ENCODE measurements at places on chromosomes 12 and 14. TPM values are rescaled to one million over a fixed set of nuclear protein-coding genes. Genes with fewer than 3 reads are reported as not detected.

GRCh38 chr12:51823875-51824565 is 24.5 kb downstream of the FIGNL2 start:
- peaks cover 26% of the 10 kb centered on the region for H3K4me1 ChIP-seq
- peak; percentile 59 for DNase-seq
- H3K4me3 ChIP-seq, result no peak overlapping the region

- DNase-seq, result no peak
- no peaks in the 10 kb centered on the region for H3K27me3 ChIP-seq
- H3K27ac ChIP-seq, result no peak overlapping the region
- H3K4me3 ChIP-seq, result no peak overlapping the region
These were observed 36.1 kb downstream of the SNX6 start for GRCh38 chr14:34593740-34594375.

DNA sequence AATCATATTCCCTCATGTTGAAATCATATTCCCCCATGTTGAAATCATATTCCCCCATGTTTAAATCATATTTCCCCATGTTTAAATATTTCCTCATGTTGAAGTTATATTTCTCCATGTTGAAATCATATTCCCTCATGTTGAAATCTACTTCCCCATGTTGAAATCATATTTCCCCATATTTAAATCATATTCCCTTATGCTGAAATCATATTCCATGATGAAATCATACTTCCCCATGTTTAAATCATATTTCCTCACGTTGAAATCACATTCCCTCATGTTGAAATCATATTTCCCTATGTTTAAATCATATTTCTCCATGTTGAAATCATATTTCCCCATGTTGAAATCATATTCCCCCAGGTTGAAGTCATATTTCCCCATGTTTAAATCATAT is 34.6 kb upstream of the ADGRD1 start:
- H3K4me3 ChIP-seq, result no peak overlapping the region
- H3K4me1 ChIP-seq, result peaks cover 6% of the 10 kb centered on the region
- no peaks in the 10 kb centered on the region for H3K36me3 ChIP-seq
- no peak for DNase-seq

The ABHD12B gene
- 0.74 TPM for total RNA-seq

DNA sequence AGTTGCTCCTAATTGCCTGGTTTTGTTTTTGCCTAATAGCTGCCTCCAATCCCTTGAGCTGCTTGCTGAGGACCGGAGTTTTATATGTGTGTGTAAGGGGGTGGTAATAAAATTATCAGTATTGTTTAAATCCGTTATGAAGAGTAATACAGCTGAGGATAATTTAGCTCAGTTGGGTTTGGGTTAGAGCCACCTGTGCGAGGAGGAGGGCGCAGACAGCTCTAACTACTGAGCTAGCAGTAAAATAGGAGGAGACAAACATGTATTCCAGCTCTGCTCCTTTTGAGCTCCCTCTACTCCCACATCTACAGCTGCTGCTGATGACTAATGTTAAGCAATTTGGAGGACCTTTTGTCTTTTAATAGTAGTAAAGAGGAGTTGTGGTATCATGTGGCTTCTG is 61.5 kb downstream of the SPATS2 start:
- no peak overlapping the region for H3K27ac ChIP-seq
- no peak overlapping the region for H3K4me3 ChIP-seq
- peaks cover 15% of the 10 kb centered on the region for H3K4me1 ChIP-seq
- no peaks in the 10 kb centered on the region for H3K27me3 ChIP-seq
- H3K36me3 ChIP-seq, result peaks cover 5% of the 10 kb centered on the region
- DNase-seq, result peak; percentile 3

The TESPA1 gene
- total RNA-seq, result 0.27 TPM

GRCh38 chr12:109919456-109919855 is 19.4 kb downstream of the TCHP start:
- H3K36me3 ChIP-seq, result peaks cover 21% of the 10 kb centered on the region
- no peaks in the 10 kb centered on the region for H3K27me3 ChIP-seq
- H3K4me1 ChIP-seq, result no peaks in the 10 kb centered on the region

DNA sequence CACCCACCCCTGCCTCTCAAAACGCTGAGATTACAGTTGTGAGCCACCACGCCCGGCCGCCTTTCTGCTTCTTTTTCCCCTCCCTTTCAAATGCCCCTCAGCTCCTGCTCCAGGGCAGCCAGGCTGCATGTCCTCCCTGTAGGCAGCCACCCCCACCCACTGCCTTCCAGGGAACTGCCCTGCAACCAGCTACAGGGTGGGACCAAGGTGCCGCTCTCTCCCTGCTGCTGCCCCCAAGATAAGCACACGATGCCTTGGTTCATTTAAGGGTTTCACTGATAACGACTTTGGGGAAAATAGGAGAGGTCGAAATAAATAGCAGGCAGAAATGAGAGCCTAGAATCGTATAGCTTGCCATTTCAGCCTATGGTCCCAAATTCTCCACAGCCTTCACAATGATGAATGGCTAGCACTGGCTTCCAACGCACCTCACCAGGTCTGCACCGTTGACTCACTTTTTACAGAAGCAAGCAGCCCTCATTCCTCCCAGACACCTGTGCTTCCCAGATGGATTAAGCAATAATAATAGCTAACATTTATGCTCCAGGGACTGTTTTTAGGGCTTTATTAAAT is 40.7 kb downstream of the ATG14 start:
- H3K36me3 ChIP-seq, result peaks cover 3% of the 10 kb centered on the region
- H3K4me3 ChIP-seq, result no peak overlapping the region
- H3K27me3 ChIP-seq, result no peaks in the 10 kb centered on the region
- H3K27ac ChIP-seq, result no peak overlapping the region

The MGAT4C gene
- total RNA-seq, result not detected

DNA sequence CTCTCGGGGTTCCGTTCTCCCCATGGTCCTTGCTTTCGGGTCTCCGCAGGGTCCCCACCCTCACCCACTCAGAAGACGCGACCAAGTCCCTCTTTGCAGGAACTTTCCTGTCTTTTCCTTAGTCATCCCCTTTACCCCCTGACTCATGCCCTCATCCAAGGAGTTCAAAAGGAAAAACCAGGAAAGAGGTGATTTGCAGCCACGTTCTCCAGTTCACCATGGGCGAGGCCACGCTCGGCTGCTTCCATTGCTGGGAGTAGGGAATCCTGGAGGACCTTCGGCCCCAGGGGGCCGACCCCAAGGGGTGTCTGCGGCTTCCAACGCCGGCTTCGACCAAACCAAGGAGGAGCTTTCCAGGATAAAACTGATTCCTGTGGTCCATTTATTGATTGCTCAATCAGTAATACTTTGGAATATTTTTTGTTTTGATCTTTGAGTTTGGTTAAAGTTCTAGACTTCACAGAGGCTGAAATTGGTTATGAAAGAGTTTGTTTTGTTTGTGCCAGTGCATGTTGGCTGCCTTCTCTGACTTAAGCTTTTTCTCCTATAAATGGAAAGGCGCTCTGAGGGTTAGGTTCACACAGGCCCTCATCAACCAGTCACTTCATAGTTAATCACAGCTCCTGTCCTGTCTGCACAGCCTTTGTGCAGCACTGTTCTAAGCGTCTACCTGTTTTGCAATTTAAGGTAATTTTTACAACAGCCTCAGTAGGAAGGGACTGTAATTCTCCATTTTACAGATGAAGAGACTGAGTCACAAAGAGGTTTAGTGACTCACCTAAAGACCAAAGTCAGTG is 827 bp downstream of the ALDH2 start:
- no peaks in the 10 kb centered on the region for H3K27me3 ChIP-seq
- no peaks in the 10 kb centered on the region for H3K36me3 ChIP-seq
- peak; percentile 12 for DNase-seq
- H3K4me3 ChIP-seq, result peak overlapping the region; percentile 77

DNA sequence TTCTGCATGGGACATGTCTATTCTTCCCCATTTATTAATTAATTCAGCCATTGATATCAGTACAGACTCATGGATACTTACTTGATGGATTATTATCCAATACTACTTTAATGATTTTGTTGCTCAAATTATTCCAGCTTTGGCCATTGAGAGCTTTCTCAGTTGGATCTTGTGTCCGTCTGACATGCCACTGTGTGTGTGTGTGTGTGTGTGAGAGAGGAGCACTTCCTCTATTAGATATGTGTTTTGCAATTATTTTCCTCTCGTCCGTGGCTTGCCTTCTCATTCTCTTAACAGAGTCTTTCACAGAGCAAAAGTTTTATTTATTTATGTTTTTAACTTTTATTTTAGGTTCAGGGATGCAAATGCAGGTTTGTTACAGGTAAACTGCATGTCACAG is 194.2 kb downstream of the ADGRD1 start:
- peaks cover 26% of the 10 kb centered on the region for H3K27me3 ChIP-seq
- H3K4me1 ChIP-seq, result no peaks in the 10 kb centered on the region
- no peak overlapping the region for H3K4me3 ChIP-seq

GRCh38 chr12:13851828-13852227 is 129.6 kb downstream of the GRIN2B start:
- H3K27ac ChIP-seq, result no peak overlapping the region
- no peak for DNase-seq
- H3K36me3 ChIP-seq, result no peaks in the 10 kb centered on the region

The TAS2R46 gene
- 0.42 TPM for total RNA-seq

DNA sequence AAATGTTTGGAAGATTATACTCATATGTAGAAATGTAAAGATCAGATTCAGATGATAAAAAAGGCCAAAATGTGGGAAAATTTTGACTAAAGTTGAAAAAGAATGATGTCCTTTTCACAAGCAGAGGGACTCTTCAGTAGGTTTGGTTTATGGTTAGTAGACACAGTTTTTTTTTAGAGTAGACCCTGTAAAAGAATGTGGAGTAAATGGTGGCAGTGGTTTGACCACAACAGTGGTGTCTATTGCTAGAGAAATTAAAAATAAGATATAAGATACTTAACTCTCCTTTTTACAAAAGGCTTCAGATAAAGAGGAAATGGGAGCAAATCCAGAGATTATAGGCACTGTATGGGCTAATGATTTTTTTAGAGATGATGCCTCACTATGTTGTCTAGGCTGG is 21.8 kb downstream of the RAP1B start:
- H3K4me1 ChIP-seq, result no peaks in the 10 kb centered on the region
- H3K4me3 ChIP-seq, result no peak overlapping the region
- H3K27me3 ChIP-seq, result no peaks in the 10 kb centered on the region
- DNase-seq, result no peak
- H3K27ac ChIP-seq, result no peak overlapping the region

The DCN gene
- 3.6 TPM for total RNA-seq

GRCh38 chr12:8556531-8557097 is 15.9 kb upstream of the CLEC4E start:
- H3K36me3 ChIP-seq, result no peaks in the 10 kb centered on the region
- no peak for DNase-seq
- H3K4me3 ChIP-seq, result no peak overlapping the region
- no peak overlapping the region for H3K27ac ChIP-seq
- H3K27me3 ChIP-seq, result no peaks in the 10 kb centered on the region

- peaks cover 8% of the 10 kb centered on the region for H3K36me3 ChIP-seq
- H3K4me1 ChIP-seq, result peaks cover 4% of the 10 kb centered on the region
- DNase-seq, result no peak
- no peaks in the 10 kb centered on the region for H3K27me3 ChIP-seq
- no peak overlapping the region for H3K4me3 ChIP-seq
These were observed 22.1 kb downstream of the MTHFD1 start for GRCh38 chr14:64410084-64410774.

DNA sequence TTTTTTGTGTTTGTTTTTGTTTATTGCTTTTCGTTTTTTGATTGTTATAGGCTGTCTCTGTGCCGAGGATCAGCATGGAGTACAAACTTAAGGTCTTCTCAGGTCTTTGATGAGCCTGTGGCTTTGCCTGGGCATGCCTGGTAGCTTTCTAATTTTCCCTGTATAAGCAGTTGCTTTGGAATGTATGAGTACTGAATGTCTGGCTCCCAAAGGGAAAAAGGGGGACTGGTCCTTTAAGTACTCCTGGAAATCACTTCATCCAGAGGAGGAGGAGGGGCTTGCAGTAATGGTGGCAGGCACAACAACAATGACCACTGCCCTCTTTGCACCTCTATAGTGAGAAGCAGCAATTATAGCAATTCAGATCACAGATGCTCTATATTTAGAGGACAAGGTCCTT is 67.6 kb upstream of the TTC7B start:
- H3K27me3 ChIP-seq, result no peaks in the 10 kb centered on the region
- H3K4me1 ChIP-seq, result no peaks in the 10 kb centered on the region
- no peak overlapping the region for H3K4me3 ChIP-seq
- no peak for DNase-seq
- H3K27ac ChIP-seq, result no peak overlapping the region

The PLCZ1 gene
- not detected for total RNA-seq

DNA sequence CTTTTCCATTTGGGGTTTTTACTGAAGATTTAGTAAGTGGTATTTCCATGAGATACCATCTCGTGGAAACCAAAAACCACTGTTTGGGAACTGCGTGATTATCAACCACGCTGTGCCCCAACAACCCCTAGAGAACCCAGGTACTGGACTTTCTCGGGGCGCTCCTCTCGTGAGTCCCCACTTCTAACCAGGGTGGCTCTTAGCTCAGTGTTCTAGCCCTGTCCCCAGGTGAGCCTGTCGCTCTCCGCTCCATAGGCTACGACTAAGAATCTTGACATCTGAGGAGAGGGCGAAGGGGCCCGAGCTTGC is 686 bp downstream of the MCRS1 start:
- peak overlapping the region; percentile 67 for H3K27ac ChIP-seq
- H3K27me3 ChIP-seq, result no peaks in the 10 kb centered on the region
- peaks cover 8% of the 10 kb centered on the region for H3K4me1 ChIP-seq
- peak overlapping the region; percentile 100 for H3K4me3 ChIP-seq
- DNase-seq, result no peak

DNA sequence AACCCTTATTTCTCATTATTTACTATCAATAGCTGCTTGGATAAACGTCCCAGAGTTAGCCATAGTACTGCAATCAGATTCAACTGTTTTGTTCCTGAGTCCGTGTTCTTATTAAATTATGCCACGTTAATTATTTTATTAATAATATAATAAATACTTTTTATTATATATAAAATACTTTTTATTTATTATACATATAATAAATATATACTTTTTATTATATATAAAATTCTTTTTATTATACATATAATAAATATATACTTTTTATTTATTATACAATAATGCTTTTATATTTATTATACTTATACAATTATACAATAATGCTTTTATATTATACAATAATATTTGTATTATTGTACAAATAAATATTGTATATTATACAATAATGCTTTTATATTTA is 11.1 kb downstream of the STRAP start:
- H3K4me3 ChIP-seq, result no peak overlapping the region
- no peaks in the 10 kb centered on the region for H3K27me3 ChIP-seq

DNA sequence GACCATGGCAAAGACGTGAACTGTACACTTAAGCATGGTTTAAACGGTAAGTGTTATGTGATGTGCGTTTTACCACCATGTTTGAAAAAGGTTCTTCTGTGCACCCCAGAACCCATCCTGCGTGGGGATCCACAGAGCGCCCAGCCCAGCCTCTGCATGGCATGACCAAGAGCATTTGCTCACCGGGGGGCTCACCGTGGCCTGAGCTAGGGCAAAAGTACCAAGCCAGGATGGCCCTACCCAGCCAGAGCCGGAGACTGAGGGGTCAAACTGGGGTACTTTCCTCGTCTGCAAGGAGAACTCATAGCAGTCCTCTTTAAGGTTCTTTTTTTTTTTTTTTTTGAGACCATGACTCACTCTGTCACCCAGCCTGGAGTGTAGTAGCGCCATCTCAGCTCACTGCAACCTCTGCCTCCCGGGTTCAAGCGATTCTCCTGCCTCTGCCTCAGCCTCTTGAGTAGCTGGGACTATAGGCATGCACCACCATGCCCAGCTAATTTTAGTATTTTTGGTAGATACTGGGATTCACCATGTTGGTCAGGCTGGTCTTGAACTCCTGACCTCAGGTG is 16.4 kb upstream of the ANKRD9 start:
- H3K4me3 ChIP-seq, result peak overlapping the region; percentile 74
- no peaks in the 10 kb centered on the region for H3K36me3 ChIP-seq
- H3K27me3 ChIP-seq, result no peaks in the 10 kb centered on the region
- DNase-seq, result no peak
- peak overlapping the region; percentile 86 for H3K27ac ChIP-seq

The IL26 gene
- total RNA-seq, result not detected
